ENCODE measurements at places on chromosomes 1 and 21.

- DNase-seq: no peak
Measured at GRCh38 chr1:240464099-240464498, 147.9 kb downstream of the GREM2 start.

DNA sequence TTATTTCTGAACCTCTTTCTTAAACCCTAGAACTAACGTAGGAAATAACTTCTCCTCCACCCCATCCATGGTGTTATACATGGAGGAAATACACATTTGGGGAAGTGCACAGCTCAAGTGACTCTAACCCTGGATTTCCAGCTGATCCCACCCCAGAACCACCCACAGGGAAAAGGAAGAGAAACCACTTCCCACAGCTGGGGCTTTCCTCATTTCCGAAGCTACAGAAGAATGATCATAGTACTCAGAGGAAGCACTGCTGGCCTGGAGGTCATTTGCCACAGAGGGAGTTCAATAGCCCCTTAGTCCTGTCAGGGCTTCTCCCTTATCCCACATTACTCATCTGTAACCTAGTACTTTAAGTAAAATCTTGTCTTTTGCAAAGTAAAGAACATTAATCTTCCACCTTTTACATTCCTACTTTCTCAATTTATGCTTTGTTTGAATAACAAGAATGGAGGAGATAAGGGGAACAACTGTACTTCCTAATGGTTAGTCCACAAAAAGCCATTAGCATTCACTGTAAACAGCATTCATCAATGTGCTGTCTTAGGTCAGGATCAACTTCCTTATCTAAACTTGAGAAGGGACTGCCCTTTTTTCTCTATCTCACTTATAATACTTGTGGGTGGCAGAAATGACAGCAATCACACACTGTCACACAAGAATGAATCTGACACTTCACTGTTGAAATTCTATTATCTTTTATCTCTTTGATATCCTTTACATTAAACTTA lies 63.0 kb upstream of the RGS1 start:
- DNase-seq: no peak

DNA sequence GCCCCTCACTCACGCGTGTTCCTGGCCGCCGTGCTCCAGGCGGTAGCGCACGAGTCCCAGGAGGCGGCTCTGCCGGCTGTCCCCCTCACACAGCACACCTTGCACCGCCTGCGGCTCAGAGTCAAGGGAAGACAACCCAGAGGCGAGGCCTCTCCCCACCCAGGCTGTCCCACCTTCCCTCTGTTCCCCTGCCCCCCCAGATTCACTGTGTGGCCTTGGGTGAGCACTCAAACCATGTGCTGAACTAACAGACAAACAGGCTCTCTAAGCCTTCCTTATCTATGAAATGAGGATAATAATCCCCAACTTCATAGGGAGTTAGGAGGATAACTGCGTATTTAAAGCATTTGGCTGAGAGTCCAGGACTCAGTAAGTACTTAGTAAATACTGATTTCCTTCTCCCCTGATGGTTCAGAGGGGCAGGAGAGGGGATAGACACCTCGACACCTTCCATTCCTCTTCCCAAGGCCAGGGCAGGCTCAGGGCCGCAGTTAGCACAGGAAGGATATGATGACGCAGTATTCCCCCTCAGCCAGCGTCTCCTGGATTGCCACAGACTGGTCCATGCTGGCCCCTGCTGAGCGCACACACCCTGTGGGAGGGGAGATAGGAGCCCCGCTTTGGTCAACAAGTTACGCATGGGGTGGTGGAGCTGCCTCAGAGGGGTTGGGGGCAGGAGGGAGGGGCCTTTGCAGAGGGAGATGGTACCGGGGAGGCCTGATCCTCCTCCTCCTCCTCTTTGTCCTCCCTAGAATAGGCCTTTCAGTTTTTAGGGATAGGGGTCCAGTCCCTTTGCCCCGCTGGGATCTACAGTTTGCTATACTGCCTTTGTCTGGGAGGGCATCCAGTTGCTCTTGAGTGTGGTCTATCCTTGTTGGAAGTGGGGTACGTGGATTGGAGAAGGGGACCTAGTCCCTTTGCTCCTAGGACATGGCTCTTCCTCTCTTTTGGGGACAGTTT lies 830 bp downstream of the INPP5B start:
- peak; percentile 67 for DNase-seq

- DNase-seq: no peak
Measured at GRCh38 chr1:156530006-156530405, 29.4 kb upstream of the MEF2D start.

DNA sequence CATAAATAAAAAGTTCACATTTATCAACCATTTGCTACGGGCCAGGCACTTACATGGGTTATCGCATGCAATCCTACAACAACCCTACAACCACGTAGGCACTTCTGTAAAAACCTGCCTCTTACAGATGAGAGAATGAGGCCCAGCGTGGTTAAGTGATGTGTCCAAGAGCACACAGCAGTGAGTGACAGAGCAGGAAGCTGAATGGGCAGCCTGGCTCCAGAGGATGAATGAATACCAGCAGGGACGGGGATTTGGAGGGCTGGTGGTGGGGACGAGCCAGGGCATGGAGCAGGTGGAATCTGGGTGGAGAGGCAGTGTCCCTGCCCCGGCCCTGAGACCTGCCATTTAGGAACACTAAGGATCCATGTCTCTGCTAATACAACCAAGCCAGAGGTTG lies 35.5 kb downstream of the SYF2 start:
- DNase-seq: no peak

GRCh38 chr1:164907666-164908065 lies 348.7 kb downstream of the PBX1 start:
- DNase-seq: no peak

- DNase-seq: no peak
Measured at GRCh38 chr1:224052772-224053171, 61.1 kb upstream of the FBXO28 start.

DNA sequence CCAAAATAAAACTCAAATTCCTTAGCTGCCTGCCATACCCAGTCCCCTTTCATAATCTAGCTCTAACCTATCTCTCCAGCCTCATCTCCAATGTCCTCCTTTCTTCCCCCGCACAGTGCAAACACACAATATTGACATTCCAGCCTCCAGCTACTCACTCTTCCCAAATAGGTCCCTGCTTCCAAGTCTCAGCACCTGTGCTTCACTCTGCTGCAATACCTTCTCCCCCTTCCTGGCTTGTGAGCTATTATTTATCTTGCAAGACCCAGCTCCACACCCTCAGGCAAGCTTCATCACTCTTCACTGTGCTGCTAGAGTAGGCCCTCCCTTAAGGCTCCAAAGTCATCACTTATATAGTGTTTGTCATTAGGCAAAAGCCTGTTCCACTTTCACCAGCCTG lies 9.7 kb downstream of the PLPP3 start:
- no peak for DNase-seq

- DNase-seq: peak; percentile 60
Measured at GRCh38 chr1:40316595-40317393, at the start of gene COL9A2. COL9A2 (minus strand) TSS chr1:40317286; CDS start chr1:40317197, 89 bp downstream.

DNA sequence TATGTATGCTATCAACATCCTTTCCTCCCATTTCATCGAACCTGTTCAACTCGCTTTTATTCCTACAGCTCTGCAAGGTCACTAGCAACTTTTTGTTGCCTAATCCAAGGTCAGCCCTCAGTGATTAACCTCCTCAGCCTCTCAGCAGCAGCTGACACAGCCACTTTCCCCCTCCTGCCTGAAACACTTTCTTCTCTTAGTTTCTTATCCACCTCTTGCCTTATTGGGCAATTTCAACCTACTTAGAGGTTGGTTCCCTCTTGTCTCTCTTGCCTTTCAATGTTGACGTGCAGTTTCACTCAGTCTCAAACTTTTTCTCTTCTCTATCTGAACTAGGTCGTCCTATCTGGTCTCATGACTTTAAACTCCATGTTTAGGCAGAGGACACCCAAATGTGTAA lies 156.3 kb downstream of the C1orf94 start:
- no peak for DNase-seq

- no peak for DNase-seq
Measured at GRCh38 chr21:43731891-43732711, 13.2 kb downstream of the PDXK start.

DNA sequence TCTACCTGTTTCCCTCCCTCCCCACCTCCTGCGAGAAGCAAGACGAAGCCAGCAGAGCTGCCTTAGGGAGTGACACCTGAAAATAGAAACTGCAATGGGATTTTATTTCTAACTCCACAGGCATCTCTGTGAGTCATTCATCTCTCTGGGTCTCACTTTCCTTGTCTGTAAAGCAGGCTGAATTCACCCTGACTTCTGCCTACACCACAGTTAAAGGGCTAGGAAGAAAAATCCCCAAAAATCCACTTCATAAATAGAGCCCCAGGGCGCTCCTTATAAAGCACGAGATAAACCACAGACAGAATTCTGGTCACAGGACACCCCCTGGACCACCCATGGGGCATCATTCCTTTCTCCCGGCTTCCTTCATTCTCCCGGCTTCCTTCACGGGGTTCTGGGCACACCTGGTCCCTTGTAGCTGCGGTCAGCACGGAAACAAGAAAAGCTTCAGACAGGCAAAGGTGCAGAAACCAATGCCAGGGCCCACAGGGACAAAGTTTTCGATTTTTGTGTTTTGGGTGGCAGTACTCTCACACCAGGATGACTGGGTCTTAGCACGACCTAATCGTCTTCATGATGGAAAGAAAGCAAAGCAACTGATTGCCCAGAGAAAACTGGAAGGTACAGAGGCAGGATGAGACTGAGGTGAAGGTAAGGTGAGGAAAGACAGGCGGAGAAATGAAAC lies 2.8 kb upstream of the H6PD start:
- DNase-seq: no peak

GRCh38 chr1:116078699-116079223 lies 32.4 kb upstream of the MAB21L3 start:
- DNase-seq: no peak

DNA sequence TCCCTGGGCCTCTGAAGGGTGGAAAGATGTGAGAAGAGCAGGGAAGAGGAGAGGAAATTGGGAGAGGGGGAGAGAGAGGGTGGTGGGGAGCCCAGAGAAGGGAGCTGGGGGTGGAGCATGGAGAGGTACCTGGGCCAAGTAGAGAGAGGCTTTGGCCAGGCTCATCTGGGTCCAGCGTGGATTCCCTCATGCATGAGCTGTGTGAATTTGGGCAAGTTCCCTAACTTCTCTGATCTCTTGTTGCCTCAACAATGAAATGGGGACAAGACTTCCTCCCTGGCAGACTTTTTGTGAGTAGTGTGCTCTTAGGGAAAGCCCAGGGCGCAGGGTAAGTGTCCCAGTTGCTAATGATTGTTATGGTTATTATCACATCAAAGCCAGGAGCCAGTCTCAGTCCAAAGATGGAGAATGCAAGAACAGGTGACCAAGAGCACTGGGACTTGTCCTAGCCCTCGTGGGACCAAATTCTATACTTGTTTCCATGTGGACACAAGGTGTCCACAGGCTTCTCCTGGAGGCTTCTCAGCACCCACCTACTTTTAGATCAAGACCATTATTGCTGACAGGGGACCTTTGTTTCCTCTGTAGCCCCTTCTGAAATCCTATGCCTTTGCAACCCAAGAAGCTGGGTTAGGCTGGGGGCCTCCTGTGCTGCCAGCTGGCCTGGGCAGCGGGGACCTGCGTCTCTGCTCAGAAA lies 13.9 kb downstream of the IL6R start:
- DNase-seq: no peak

- peak; percentile 33 for DNase-seq
Measured at GRCh38 chr1:166166329-166166697, 488 bp downstream of the FAM78B start.

DNA sequence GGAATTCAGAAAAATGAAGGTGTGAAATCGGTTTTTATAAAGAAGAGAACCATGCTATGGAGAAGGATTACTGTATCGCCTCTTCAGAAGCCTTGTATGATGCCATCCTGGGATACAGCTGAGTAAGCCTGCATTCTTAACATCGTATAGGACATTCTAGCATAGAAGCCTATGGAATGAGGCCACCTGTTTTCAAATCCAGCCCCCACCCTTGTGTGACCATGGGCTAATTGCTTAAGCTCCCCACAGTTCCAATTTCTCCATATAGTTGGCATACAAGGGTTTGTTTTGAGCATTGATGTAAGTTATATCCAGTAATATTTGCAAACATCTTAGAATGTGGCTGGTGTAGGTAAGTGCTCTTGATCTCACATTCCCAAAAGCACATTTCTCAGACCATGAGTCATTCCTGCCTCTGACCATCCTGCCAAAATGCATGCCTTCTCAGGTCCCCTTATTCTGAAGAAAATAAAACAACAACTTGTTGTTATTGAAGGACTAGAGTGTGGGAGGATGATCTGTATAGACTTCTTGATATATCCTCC lies 1.5 kb downstream of the OR14A2 start:
- no peak for DNase-seq

GRCh38 chr1:109083923-109084322 lies 6.6 kb upstream of the TMEM167B start:
- no peak for DNase-seq

- no peak for DNase-seq
Measured at GRCh38 chr1:163544441-163544840, 222.7 kb downstream of the NUF2 start.

- DNase-seq: no peak
Measured at GRCh38 chr1:201444792-201445191, 23.3 kb upstream of the TNNI1 start.

- no peak for DNase-seq
Measured at GRCh38 chr21:15135867-15136629, 71.2 kb upstream of the NRIP1 start.

All from left ventricle myocardium superior (tissue), 1 donor.